ENCODE measurements at places on chromosomes 6 and 20.

DNA sequence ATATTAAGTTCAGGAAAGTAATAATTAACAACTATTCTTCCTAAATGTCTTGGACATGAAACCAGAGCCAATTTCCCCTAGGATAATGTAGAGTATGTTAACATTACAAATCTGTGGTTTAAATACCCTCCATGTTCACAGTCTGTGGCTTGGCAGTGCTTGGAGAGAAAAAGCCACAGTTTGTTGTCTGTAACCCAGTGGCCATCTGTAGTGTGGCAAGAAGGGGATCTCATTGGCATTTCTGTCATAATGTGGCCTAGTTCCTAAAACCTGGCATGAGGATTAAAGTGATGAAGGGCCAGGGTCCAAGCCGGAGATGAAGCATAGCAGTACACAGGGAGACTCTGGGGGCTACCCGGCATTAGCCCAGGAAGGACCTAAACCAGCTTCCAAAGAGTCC, 31.2 kb downstream of the SYNE1 start:
- DNase-seq = no peak

DNA sequence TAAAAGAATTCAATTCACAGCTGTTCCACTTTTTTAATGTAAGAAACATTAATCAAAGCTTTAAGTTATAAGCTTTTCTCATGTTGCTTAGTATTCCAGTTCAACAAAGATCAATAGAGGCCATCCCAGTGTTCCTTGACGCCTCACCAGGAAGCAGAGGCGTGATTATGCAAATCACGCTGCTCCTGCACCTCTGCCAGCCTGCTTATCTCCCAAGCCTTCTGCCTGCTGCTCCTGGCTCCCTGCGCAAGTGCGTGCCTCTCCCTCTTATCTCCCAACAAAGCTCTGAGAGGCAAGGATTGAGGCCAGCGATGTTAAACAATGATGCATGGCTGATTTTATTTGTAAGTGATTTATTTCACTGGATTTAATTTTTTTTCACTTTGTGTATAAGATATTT, 42.8 kb downstream of the INSM1 start:
- no peak for DNase-seq

DNA sequence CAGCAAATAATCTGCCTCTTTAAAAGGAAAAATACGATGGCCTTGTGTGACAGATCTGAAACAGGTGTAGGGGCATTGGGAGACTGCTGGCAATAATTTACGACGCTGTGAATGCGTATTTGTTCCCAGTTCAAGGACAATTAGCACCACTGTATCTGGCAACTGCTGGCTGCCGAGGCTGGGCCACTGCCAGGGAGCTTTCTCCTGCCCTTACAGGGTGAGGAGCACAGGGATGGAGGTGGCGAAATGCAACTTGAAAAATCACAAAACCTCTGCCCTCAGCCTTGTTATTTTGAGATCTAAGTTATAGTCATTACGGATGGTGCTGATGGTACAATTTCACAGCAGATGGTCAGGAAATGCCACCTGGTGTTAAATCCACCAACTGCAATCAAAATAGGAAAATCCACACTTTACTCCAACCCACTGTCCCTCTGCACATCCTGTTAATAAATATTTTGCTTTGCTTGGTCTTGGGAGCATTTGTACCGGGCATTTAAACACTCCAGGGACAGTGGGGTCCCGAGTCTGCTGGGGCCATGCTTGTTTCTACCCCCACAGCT, 6.4 kb downstream of the MYLK4 start:
- DNase-seq = no peak

DNA sequence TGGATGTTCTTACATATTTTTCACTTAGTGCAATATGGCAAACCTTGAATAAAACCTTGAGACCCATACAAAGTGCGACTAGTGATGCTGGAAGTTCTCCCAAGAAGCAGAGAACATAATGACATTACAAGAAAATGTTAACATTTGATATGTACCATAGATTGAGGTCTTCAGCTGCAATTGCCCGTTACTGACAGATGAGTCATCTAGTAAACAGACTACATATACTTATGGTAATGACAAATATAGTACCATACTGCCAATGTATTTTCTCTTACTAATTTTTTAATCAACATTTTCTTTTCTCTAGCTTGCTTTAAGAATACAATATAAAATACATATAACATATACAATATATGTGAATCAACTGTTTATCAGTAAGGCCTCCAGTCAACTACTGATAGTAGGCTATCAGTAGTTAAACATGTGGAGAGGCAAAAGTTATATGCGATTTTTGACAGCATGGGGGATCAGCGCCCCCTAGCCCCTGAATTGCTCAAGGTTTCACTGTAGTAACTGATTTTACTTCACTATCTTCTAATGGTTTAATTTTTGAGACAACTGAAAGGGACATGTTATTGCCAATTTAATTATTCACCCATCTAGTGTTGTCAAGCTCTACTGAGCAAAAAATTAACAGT, 166.7 kb upstream of the ADGRB3 start:
- DNase-seq = no peak

- DNase-seq = no peak
These were observed 8.7 kb downstream of the REPS1 start for GRCh38 chr6:138979365-138979764.

- no peak for DNase-seq
These were observed 212.5 kb upstream of the GRIK2 start for GRCh38 chr6:101181006-101181405.

Data from coronary artery (tissue), 2 donors.